ENCODE measurements at places on chromosomes 16 and 17.

DNA sequence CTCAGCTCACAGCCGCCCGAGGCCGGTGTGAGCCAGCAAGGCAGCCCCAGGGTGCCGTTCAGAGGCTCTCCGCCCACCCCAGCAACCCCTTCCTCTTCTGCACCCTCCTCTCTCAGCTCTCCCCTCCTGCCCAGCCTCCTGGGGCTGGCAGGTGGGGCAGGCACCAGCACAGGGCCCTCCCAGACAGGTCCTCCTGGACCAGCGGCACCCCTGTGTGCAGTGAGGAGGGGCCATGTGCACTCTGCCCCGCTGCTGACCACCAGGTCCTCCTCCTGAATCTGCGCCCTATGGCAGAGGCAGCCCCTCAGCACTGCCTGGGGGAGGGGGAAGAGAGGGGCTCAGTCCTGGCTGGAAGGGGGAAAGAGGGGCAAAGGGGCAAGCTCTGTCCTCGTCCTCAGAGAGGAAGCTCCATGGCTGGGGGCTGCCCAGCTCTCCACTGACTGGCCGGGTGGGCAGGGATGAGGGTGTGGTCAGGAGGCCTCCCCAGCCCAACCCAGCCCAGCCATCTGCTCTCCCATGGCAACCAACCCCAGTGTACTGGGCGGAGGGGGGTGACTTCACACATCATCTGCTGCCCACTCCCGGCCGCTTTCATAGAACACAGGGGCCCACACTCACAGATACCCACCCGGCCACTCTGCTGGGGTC is 5.4 kb upstream of the BCAR1 start:
- DNase-seq = no peak

DNA sequence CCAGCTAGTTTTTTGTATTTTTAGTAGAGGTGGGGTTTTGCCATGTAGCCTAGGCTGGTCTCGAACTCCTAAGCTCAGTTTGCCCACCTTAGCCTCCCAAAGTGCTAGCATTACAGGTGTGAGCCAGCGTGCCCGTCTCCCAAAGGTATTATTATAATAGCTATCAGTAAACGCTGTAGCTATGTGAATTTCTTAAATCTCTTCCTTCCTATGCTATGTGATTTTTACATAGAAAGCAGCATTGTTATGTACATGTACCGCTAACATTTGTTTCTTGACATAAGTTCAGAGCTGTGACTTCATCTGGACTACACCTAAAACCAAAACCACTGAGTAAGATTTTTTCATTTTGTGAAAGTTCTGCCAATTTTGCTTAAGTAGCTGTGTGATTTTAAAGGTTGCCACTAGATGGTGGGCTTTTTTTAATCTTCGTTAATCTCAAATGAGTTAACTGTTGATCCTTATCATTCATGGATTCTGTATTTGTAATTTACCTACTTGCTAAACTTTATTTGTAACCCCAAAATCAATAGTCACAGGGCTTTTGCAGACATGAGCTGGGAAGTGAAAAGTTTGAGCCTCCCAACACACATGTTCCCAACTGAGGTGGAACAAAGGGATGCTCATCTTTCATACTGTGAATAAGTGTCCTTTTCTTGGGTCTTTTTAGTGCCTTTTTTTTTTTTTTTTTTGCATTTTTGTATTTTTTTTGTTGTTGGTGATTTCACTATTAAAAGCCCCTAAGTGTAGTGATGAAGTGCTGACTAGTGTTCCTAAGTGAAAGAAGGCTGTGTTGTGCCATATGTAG is 21.9 kb downstream of the PRKAR1A start:
- no peak for DNase-seq

DNA sequence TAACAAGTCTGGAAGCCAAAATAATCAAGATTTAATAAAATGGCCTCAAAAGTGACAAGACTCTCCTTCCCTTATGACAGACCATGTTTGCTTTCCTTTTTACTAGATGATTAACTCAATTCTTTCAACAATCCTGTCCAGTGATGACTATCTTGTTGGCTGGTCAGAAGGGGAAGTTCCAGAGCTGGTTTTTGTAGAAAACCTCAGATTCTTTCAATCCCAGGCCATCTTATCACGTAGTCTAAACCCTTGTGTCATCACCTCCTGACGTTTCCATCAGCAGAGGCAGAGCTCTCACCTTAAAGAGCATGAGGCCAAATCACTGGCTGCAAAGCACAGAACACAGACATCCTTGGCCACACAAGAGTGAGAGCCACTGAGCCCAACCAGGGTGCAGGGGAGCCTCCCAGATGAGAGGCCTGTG is 125.3 kb downstream of the ANKRD11 start:
- DNase-seq = no peak

GRCh38 chr17:3641717-3642486 is 5.3 kb downstream of the CTNS start:
- DNase-seq = no peak

GRCh38 chr17:10216213-10216938 is 18.0 kb upstream of the GAS7 start:
- no peak for DNase-seq

DNA sequence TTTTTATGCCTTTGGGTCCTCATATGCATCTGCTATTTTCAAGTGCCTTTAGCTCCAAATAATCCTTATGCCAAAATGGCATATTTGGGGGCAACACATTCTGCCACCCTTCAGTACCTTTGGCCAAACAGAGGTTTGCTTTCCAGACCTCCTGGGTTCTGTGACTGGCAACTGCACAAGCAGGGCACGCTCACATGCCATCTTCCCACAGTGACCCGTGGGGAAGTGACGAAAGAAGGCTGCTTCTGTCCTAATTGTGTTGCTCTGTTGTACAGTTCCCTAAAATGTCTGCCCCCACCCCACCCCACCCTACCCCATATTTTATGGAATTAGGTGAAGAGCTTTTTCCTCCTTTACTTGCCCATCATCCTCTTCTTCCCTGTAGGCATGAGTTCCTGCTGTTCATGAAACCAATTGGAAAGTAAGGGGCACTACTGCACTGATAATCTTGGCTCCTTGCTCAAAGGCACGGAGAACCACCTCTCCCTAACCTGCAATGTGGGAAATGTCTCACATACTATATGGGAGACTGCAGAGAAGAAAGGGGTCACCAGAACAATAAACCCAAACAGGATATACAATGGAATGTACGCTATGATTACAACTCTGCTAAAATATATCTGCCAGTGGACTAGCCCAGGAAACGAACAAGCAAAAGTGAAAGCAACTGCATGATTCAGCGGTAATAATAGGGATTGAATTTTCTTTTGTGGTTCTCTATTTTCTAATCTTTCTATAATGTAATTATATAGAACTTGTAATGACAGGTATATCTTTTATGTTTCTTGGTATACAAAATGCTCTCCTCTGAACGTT is 3.3 kb upstream of the SLFN12L start:
- no peak for DNase-seq
